Glomerular endothelial cell (primary cell): ENCODE measurements at places on chromosomes 12 and 14. TPM values are rescaled to one million over a fixed set of nuclear protein-coding genes. Genes with fewer than 3 reads are reported as not detected.

The ABCD2 gene
- total RNA-seq = not detected in 2 replicates

The LMO3 gene
- not detected in 2 replicates for total RNA-seq

The CMA1 gene
- not detected in 2 replicates for total RNA-seq

The ESRRB gene
- total RNA-seq = not detected in 2 replicates

The DENR gene
- total RNA-seq = 33.4 and 34.3 TPM in 2 replicates

The RTN1 gene
- total RNA-seq = 3.7 and 6.5 TPM in 2 replicates

The C12orf56 gene
- not detected in 2 replicates for total RNA-seq

The MYH6 gene
- not detected in 2 replicates for total RNA-seq

The ZBTB39 gene
- 5.3 and 8.0 TPM in 2 replicates for total RNA-seq

The DEPDC4 gene
- 0.15 and 0.41 TPM in 2 replicates for total RNA-seq

The SIVA1 gene
- total RNA-seq = 219 and 276 TPM in 2 replicates

The ENDOU gene
- total RNA-seq = not detected in 2 replicates

The COQ5 gene
- 17.6 and 30.3 TPM in 2 replicates for total RNA-seq

The KCNA5 gene
- total RNA-seq = not detected in 2 replicates

The HAL gene
- 0.06 TPM in 1 of 2 replicates, not detected in the other for total RNA-seq

The BMP4 gene
- 27.3 and 50.6 TPM in 2 replicates for total RNA-seq

The PLBD1 gene
- total RNA-seq = 0.23 and 0.29 TPM in 2 replicates

The BHLHE41 gene
- 2.7 and 4.4 TPM in 2 replicates for total RNA-seq

The TAS2R19 gene
- total RNA-seq = 1.0 and 6.9 TPM in 2 replicates

The SLC38A1 gene
- 102 and 104 TPM in 2 replicates for total RNA-seq

The CCDC85C gene
- total RNA-seq = 9.7 and 18.6 TPM in 2 replicates

The OASL gene
- 0.39 and 2.4 TPM in 2 replicates for total RNA-seq

The PLEKHG7 gene
- not detected in 2 replicates for total RNA-seq

The KIF21A gene
- 8.2 and 11.0 TPM in 2 replicates for total RNA-seq

The ITGB7 gene
- total RNA-seq = not detected in 2 replicates

The SMCO2 gene
- 0.88 TPM in 1 of 2 replicates, not detected in the other for total RNA-seq

The PIANP gene
- total RNA-seq = not detected in 2 replicates

The CISTR gene
- not detected in 2 replicates for total RNA-seq
